ENCODE measurements at places on chromosomes 6 and 20. TPM values are rescaled to one million over a fixed set of nuclear protein-coding genes. Genes with fewer than 3 reads are reported as not detected.

RING1 gene
- 28.5 TPM for total RNA-seq

RBBP8NL gene
- not detected for total RNA-seq

SLC22A7 gene
- total RNA-seq = 1.8 TPM

C6orf58 gene
- not detected for total RNA-seq

MICB gene
- total RNA-seq = 0.11 TPM

OPRM1 gene
- not detected for total RNA-seq

FGD2 gene
- total RNA-seq = 49.4 TPM

SEL1L2 gene
- total RNA-seq = not detected

SIRPA gene
- total RNA-seq = 72.8 TPM

CTAGE9 gene
- total RNA-seq = not detected

CDH4 gene
- total RNA-seq = not detected

HLA-DOA gene
- 358 TPM for total RNA-seq

- no peak for DNase-seq
Observed at GRCh38 chr20:35716330-35716729, 17.1 kb downstream of the ROMO1 start.

- no peak for DNase-seq
Observed at GRCh38 chr6:128509709-128510108, 10.7 kb downstream of the PTPRK start.

DNA sequence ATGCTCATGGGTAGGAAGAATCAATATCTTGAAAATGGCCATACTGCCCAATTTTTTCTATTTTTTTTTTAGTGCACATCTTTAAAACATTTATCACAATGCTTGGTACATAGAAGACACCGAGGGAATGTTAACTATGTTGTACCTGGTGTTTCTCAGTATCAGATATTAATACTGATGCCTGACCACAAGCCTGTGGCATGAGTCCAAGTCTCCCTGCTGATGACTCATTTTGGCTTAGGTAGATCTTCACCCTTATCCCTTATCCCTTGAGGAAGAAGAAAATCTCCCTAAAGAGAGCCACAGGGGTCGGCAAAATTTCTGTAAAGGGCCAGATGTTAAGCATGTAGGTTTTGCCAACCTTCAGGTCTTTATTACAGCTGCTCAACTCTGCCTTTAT lies 14.5 kb downstream of the CD109 start:
- no peak for DNase-seq

DNA sequence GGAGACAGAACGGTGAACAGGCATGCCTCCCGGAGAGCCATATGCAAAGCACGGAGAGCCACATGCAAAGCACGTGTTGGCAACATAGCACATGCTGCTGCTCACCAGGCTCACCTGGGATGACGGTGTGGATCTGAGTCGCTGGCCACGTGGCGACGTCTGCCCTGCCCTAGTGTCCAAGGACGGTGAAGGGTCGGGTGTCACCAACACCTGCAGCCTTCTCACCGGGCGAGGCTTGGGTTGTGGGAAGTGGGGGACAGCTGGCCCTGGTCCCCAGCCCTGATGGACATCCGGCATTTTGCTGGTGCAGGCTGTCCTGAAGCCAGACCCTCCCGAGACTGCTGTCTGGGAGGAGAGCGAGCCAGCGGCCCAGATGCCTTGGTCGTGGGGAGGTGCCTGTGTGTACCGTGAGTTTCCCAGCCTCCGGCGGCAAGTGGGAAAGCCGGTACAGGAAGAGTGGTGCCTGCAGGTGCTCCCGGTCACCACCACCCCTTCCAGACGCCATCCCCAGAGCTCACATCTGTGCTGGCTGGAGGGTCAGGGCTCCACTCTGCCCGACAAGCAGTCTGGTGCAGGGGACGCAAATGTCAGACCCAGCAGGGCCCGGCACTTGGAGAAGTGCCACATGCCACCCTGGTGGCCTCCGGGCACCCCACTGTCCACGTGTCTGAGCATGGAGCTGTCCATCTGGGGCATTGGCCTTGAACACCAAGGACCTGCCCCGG lies 5.9 kb upstream of the ADRM1 start:
- no peak for DNase-seq

- no peak for DNase-seq
Observed at GRCh38 chr6:148293181-148293995, 49.2 kb upstream of the SASH1 start.

- DNase-seq = no peak
Observed at GRCh38 chr6:123655521-123656306, 19.0 kb upstream of the TRDN start.

GRCh38 chr20:54197621-54198604 lies 10.0 kb upstream of the PFDN4 start:
- DNase-seq = no peak

DNA sequence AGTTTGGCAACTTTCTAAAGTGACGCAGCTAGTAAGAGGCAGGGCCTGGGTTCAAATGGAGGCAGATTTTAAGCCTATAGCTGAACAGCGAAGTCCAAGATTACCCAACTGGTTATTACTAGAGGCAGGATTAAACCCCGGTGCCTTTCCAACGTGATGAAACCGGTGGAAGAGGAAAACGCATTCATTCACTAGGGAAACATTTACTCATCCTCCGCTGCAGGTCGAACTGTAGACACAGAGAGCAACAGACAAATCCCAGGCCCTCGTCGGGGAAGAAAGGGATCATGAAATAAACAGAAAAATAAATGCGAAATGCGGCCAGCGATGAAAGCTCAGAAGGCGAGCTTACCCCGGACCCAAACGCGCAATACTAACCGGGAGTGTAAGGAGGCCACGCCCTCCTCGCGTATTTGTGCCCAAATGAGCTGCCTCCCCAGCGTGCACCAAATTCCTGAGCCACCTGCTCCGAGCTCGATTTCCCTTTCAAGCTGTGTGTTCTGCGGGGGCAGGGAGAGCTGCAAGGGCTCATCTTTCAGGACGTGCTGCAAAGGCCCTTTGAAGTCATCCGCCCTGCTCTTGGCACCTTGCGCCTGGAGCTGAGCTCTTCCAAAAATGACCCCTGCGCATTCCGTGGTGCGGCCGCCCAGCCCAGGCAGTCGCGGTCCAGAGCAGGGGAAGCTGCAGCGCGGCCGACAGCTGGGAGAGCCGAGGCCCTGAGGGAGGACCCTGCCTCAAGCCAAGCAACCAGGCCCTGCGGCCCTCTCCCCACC lies 46.9 kb downstream of the PDYN start:
- DNase-seq = peak; percentile 70

GRCh38 chr6:129615496-129615895 lies 94.5 kb downstream of the ARHGAP18 start:
- DNase-seq = no peak

DNA sequence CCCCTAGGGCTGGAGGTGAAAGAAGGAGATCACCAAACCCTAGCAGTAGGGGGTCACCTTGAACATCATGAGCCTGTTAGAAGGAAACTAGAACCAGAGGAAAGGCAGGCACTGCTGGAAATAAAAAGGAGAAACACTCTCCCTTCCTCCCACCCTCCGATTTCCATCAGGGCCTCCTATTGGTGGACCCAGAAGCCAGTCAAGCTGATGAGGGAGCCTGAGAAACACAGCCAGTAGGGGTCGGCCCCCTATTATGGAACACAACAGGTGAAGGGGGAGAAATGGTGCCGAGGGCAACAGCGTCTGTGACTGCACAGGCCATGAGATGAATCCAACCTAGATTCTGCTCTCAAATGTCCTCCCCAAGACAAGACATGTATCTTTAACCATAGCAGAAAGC lies 156.1 kb upstream of the LRFN2 start:
- DNase-seq = no peak

- DNase-seq = no peak
Observed at GRCh38 chr6:44622956-44623355, 235.4 kb downstream of the CDC5L start.

DNA sequence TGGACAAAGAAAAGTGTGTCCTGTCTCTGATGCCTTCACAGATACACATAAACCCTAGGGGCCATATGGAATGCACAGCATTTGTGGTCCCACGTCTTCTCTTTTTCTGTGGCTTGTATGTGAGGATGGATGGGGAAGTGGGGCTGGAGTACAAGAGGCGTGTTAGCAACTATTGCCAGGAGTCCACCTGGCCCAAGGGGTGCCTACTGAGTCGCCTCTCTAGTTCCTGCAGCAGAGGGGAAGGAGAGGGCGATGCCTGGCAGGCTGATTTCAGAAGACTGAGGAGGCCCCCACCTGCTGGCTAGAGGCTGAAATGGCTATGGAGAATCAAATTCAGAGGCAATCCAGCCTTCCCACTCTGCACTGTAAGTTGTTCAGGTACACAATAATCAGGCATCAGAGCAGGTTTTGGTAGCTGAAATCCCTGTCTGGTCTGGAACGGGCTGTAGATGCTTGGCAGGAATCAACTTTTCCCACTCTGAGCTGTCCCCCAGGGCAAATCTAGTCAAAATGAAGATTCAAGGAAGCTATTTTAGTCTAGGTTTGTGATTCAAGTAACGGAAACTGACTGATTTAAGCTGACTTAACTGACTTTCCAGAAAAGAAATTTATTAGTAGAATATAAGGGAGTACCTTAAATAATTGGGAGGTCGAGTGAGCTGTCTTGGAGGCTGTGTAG lies 14.9 kb upstream of the PPARD start:
- DNase-seq = peak; percentile 77

DNA sequence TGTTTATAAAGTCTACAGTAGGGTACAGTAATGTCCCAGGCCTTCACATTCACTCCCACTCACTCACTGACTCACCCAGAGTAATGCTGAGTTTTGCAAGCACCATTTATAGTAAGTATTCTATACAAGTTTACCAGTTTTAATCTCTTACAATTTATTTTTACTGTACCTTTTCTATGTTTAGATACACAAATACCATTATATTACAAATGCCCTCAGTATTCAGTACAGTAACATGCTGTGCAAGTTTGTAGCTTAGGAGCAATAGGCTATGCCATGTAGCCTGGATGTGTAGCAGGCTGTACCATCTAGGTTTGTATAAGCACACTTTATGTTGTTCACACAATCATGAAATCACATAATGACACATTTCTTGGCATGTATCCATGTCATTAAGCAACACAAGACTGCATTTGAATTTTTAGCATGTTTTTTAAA lies 673.6 kb downstream of the CD109 start:
- no peak for DNase-seq

- no peak for DNase-seq
Observed at GRCh38 chr6:33740204-33740608, 6.5 kb downstream of the IP6K3 start.

GRCh38 chr20:1396264-1396663 lies 3.4 kb upstream of the FKBP1A start:
- DNase-seq = no peak

- no peak for DNase-seq
Observed at GRCh38 chr6:6610031-6610591, 21.6 kb downstream of the LY86 start.

GRCh38 chr6:122012578-122012977 lies 386.9 kb upstream of the HSF2 start:
- DNase-seq = no peak

- no peak for DNase-seq
Observed at GRCh38 chr6:30572148-30572547, 906 bp downstream of the ABCF1 start.

DNA sequence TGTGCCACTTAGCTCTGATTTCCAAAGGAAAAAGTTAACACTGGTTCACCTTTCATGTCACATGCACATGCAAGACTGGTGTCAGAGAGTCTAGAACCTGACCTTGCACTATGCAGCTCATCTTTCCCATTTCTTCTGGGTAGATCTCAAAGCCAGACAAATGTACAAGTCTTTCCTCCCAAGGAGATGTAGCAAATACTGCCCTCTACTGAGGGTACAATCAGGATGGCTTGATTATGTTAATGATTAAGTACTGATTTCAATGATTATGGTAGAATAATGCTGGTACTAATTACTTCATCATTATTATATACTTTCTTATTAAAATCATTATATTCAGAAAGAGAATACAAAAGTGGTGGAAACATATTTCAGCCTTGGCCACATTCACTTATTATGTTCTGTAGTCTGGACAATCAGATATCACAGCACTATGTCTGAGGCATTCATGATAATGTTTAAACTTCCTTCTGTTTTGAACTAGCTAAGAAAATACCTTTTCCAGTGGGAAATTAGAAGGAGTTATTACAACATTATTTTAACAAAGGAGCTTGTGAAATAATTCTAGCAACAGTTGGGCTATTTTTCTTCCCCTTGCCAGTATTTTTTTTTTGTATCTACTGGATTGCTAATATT lies 68.5 kb upstream of the FOXO3 start:
- DNase-seq = no peak

GRCh38 chr20:8711501-8711900 lies 357.4 kb upstream of the PLCB4 start:
- no peak for DNase-seq

- no peak for DNase-seq
Observed at GRCh38 chr20:47708953-47709833, 76.1 kb downstream of the SULF2 start.

- no peak for DNase-seq
Observed at GRCh38 chr20:46190478-46191167, 72.5 kb downstream of the CD40 start.

DNA sequence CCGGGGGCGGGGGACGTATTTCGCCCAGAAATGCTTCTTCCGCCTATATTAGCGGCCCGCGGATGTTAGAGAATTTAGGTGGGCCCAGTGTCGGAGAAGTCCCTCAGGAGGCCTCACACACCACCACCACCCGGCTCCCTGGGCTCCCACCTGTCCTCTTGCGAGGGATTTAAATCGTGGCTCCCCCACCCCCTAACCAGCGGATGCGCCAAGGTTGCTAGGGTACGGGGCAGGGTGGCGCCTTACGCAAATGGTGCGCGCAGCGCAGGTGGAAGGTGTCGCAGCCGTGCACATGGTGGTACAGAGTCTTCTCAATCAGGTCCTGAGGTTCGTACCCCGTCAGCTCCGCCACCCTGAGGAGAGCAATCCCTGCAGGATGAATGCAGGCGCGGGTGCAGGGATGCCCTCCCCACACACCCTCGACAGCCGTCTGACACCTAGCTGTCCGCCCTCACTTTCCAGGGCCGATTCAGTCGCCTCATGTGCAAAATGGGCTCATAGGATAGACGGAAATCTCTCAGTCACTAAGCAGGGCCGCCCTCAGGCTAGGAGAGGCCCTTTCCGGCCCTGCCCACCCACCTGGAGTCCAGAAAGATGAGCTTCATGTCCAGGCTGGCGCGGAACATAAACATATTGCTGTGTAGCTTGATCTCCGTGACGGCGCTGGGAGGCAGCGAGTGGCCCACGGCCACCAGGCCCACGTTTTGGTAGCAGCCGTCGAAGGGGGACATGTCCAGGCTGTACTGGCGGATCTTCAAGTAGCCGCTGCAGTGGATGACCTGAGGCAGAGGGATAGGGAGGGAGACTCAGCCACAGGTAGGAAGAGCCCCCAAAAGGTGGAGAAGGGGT lies 16.6 kb downstream of the SIM1 start:
- no peak for DNase-seq

DNA sequence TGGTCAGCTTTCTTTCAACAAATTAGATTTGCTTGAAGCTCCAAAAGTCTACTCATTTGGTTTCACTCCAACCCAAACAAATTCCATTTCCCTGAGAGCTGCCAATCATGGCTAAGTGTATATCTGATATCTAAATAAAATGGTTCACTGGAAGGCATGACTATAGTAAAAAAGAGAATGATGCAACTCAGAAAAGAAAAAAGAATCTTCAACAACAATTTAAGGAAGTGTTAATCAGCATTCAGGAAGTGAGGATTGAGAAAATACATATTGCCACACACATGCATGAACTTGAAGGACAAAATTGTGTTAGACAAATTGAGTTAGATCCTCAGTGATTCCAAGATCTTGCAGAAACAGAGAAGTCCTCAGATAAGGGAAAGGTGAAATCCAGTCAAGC lies 972.9 kb upstream of the FLRT3 start:
- no peak for DNase-seq

- DNase-seq = no peak
Observed at GRCh38 chr6:152378169-152378568, 259.0 kb downstream of the SYNE1 start.

GRCh38 chr6:20541382-20541781 lies 7.1 kb downstream of the CDKAL1 start:
- no peak for DNase-seq

GRCh38 chr6:97548354-97548753 lies 265.3 kb upstream of the MMS22L start:
- no peak for DNase-seq

All from ascending aorta (tissue), 2 donors.